ENCODE measurements at places on chromosomes 1 and 21.

- no peak for DNase-seq
These were observed 1.0 kb upstream of the OR10J4 start for GRCh38 chr1:159430985-159431384.

DNA sequence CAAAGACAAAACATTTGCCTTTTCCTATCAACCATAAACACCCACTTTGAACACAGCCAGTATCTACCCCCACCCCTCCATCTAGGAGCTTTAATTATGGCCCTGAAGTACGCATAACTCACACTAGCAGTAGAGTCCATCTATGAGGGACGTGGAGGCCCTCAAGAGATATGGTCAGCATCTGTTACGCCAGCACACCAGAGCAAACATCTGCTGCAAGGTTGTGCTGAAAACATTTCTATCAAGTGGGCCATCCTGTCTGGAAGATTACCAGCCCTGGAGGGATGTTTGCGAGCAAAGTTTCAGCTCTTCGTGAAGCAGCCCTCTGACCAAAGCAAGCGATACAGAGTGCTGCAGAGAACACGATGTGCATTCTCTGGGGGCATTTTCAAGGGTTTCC lies 74.6 kb downstream of the SLC45A1 start:
- DNase-seq = no peak

DNA sequence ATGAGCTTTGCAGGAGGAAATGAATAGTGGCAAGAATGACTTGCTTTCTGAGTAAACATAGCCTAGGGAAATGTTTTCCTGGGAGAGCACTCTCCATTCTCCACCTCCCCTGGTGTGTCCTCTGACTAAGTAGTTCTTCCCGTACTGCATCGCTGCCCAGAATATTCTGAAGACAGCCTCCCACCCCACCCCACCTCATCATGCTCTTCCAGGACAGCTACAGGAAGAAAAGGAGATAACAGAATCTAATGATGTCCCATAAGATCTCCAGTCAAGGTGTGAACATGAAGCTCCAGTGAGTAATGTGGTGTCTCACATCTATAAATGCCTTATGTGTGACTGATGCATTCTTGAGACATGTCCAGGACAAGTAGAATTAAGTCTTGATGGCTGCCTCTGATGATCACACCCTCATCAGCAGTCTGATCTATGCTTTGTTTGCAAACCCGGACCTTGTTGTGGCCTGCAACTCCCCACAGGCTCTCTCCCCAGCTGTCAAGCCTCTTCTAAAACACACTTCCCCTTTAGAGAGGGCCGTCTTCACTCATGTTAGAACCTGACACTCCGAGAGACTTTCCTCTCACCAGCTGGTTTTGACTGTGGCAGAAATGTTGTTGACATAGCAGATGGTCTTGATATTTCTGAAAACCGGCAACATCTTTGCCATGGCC lies 183.0 kb downstream of the CYYR1 start:
- no peak for DNase-seq

GRCh38 chr1:208028526-208028925 lies 117.6 kb upstream of the CD34 start:
- no peak for DNase-seq

Measured in stimulated activated CD4-positive, alpha-beta T cell treated with anti-CD3 and anti-CD28 coated beads, Interleukin-4, amount 100 ng/mL, for 1 hour (primary cell).